ENCODE measurements at places on chromosomes 7 and 10.

GRCh38 chr7:36048141-36048901 lies 104.7 kb upstream of the EEPD1 start:
- no peak overlapping the region for H3K4me3 ChIP-seq
- DNase-seq, result peak; percentile 67
- H3K4me1 ChIP-seq, result peaks cover 18% of the 10 kb centered on the region
- no peaks in the 10 kb centered on the region for H3K27me3 ChIP-seq

- no peaks in the 10 kb centered on the region for H3K4me1 ChIP-seq
- no peak overlapping the region for H3K4me3 ChIP-seq
- no peaks in the 10 kb centered on the region for H3K36me3 ChIP-seq
- DNase-seq, result no peak
These were observed 43.4 kb downstream of the PPIF start for GRCh38 chr10:79390551-79391229.

DNA sequence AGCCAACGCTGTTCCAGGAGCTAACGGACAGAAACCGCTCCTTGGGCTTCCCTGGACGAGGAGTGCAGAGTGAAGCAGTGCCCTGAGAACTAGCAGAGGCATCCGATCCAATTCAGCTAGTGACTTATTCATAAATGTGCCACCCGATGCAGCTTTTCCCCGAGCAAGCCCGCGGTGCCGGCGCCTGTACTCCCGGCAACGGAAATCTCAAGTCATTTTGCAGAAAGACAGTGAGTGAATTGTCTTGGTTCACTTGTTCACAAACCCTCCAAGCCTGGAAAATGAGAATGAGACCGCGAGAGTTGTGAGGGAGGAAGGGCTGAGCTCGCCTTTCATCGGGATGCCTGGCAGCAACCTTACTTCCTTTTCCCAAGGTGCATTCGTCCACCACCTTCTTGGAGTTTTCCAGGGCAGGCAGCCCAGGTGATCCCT lies 87.5 kb downstream of the COBL start:
- no peaks in the 10 kb centered on the region for H3K36me3 ChIP-seq
- H3K27ac ChIP-seq, result peak overlapping the region; percentile 78
- H3K27me3 ChIP-seq, result no peaks in the 10 kb centered on the region
- peak; percentile 23 for DNase-seq

- H3K4me3 ChIP-seq, result no peak overlapping the region
- no peak overlapping the region for H3K27ac ChIP-seq
- H3K4me1 ChIP-seq, result no peaks in the 10 kb centered on the region
- H3K27me3 ChIP-seq, result no peaks in the 10 kb centered on the region
- no peaks in the 10 kb centered on the region for H3K36me3 ChIP-seq
These were observed 50.5 kb downstream of the VAX1 start for GRCh38 chr10:117087521-117087920.

DNA sequence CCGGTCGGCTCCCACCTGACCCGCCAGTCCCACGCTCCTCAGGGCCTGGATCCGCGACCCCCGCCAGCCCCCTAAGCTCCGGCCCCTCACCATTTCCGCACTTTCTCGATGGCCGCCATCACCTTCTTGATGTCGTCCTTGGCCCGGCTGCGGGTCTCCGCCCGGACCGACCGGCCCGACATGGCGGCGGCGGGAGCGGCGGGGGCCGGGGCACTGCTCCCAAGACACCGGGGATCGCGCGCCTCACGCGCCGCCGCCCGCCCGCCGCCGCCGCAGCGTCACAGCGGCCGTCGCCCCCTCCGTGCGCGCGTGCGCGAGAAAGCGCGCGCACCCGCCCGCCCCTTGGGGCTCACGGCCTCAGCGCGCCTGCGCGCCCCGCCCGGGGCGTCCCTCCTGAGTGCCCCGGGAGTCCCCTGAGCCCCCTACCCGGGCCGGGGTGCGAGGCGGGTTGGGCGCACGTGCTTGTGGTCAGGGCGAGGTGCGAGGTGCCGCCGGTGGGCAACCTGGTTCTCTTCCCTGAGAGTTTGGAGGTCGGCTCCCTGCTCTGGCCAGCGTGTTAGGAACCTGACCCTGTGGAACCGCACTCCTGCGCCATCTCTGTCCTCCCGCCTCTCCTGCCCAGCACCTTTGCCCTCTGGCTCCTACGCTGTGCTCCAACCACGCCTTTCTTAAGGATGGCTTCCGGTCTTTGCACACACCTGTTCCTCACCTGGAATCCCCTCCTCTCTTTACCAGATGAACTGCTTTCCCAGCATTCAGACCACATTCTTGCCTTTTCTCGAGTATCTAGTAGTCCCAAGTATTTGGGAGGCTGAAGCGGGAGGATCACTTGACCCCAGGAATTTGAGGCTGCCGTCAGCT lies at the start of gene BCL7B:
BCL7B (minus strand) TSS at position 294 of the 861 bp plus-strand sequence; CDS start at position 182, 112 bp downstream.
- no peaks in the 10 kb centered on the region for H3K27me3 ChIP-seq
- H3K4me1 ChIP-seq, result peaks cover 9% of the 10 kb centered on the region
- H3K4me3 ChIP-seq, result peak within 1 kb of the TSS; percentile 94
- H3K36me3 ChIP-seq, result no peaks in the 10 kb centered on the region

DNA sequence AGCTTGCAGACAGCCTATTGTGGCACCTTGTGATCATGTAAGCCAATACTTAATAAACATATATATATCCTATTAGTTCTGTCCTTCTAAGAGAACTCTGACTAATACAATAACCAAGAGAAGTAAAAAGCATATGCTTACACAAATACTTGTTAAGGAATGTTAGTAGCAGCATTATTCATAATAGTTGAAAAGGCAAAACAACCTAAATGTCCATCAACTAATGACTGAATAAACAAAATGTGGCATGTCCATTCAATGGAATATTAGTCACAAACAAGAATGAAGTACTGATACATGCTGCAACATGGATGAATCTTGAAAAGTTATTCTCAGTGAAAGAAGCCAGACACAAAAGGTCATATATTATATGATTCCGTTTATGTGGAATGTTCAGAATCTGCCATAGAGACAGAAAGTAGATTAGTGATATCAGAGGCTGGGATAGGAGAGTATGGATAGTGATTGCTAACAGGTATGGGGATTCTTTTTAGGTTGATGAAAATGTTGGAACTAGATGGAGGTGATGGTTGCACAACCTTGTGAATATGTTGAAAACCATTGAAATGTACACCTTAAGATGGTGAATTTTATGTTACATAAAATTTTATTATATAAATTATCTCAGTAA lies 112.5 kb upstream of the UNC5B start:
- H3K4me3 ChIP-seq, result no peak overlapping the region
- no peaks in the 10 kb centered on the region for H3K4me1 ChIP-seq
- no peaks in the 10 kb centered on the region for H3K36me3 ChIP-seq
- H3K27ac ChIP-seq, result no peak overlapping the region
- no peak for DNase-seq
- H3K27me3 ChIP-seq, result no peaks in the 10 kb centered on the region

- H3K27me3 ChIP-seq, result no peaks in the 10 kb centered on the region
- no peak overlapping the region for H3K4me3 ChIP-seq
- no peaks in the 10 kb centered on the region for H3K4me1 ChIP-seq
These were observed 56.7 kb downstream of the SNX10 start for GRCh38 chr7:26348234-26348851.

DNA sequence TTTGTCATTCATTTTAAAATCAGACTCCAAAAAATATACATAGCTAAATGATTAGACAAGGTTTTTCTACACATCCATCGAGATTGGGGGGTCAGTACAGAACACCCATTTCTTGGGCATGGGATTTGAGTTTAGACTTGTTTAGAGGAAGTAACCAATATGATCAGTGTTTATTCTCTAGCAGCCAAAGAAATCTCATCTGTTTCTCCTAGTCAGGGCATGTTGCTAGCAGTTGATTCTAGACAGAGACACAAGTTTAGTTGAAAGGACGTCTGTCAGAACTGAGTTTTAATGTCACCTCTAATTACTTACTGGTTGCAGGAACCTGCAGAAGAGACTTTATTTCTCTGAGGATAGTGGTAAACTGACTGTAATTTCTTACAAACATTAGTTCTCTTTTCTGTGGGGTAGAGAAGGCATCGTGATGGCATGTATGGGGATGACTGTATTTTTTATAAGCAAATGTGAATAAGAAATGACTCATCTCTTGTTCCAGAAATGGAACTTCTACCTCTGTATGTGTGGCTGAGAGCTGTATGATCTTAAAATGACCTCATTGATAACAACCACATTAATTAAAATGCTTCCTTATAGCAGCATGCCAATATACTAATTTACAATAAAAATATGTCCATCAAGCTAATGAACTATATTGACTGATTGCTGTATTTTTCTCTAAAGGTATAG lies 30.6 kb upstream of the RHOBTB1 start:
- no peak overlapping the region for H3K27ac ChIP-seq
- DNase-seq, result no peak
- no peaks in the 10 kb centered on the region for H3K27me3 ChIP-seq
- H3K4me1 ChIP-seq, result no peaks in the 10 kb centered on the region

DNA sequence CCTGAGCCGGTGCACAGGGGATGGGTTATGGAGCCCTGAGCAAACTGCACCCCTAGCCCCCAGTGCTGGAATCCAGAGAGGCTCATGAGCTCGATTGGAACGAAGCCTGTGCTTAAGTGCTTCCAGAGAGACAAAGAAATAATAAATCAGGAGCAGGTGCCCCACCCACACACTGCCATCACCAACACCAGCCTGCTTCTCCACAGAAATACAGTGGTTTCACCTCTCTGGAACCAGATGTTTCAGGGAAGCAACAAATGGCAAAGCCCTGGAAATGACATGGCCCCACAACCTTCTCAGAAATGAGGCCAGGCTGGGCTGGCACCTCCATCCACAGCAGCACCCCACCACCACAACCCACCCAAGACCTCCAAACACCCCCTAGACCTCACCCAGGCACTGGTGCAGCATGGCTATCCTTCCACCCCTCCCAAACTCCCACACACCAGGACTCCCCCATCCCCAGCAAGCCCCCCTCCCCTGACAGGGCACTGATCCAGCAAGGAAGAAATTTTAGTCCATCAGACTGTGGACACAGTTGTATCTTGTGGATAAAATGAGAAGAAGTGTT lies 4.1 kb upstream of the SLC18A3 start:
- peaks cover 2% of the 10 kb centered on the region for H3K4me1 ChIP-seq
- no peaks in the 10 kb centered on the region for H3K36me3 ChIP-seq
- no peak overlapping the region for H3K4me3 ChIP-seq
- H3K27ac ChIP-seq, result no peak overlapping the region

- H3K36me3 ChIP-seq, result no peaks in the 10 kb centered on the region
- H3K27me3 ChIP-seq, result no peaks in the 10 kb centered on the region
- no peak for DNase-seq
- H3K27ac ChIP-seq, result no peak overlapping the region
These were observed 66.3 kb downstream of the CYTH3 start for GRCh38 chr7:6205971-6206660.

GRCh38 chr7:100739934-100740333 lies 6.5 kb downstream of the ZAN start:
- H3K4me1 ChIP-seq, result no peaks in the 10 kb centered on the region
- no peaks in the 10 kb centered on the region for H3K36me3 ChIP-seq
- H3K27ac ChIP-seq, result no peak overlapping the region

DNA sequence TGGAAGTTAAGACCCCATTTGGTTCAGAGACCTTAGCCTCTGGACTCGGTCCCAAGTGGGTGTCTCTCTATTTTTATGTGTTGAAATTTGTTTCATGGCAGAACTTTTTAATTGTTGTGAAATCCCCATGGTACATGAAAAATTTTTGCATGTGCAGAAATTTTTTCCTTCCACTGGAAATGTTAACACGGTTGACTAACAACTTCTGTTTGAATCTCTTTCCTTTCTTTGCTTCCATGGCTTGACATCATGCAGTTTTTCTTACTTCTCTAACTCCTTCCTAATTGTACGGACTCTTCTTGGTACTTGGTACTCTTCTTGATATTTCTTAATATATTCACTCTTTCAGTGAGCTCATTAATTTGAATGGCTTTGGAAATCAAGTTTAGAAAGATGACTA lies 18.3 kb downstream of the MDFIC start:
- DNase-seq, result no peak
- no peaks in the 10 kb centered on the region for H3K36me3 ChIP-seq
- H3K4me3 ChIP-seq, result no peak overlapping the region

- no peak overlapping the region for H3K27ac ChIP-seq
- H3K27me3 ChIP-seq, result peaks cover 52% of the 10 kb centered on the region
- DNase-seq, result no peak
- peaks cover 3% of the 10 kb centered on the region for H3K4me1 ChIP-seq
These were observed 1.4 kb upstream of the NKX1-2 start for GRCh38 chr10:124451276-124451675.

GRCh38 chr10:114042895-114043531 lies 653 bp upstream of the ADRB1 start:
- H3K27ac ChIP-seq, result no peak overlapping the region
- H3K4me3 ChIP-seq, result peak overlapping the region; percentile 70
- no peaks in the 10 kb centered on the region for H3K36me3 ChIP-seq
- DNase-seq, result no peak
- H3K27me3 ChIP-seq, result peaks cover 44% of the 10 kb centered on the region
- H3K4me1 ChIP-seq, result no peaks in the 10 kb centered on the region

DNA sequence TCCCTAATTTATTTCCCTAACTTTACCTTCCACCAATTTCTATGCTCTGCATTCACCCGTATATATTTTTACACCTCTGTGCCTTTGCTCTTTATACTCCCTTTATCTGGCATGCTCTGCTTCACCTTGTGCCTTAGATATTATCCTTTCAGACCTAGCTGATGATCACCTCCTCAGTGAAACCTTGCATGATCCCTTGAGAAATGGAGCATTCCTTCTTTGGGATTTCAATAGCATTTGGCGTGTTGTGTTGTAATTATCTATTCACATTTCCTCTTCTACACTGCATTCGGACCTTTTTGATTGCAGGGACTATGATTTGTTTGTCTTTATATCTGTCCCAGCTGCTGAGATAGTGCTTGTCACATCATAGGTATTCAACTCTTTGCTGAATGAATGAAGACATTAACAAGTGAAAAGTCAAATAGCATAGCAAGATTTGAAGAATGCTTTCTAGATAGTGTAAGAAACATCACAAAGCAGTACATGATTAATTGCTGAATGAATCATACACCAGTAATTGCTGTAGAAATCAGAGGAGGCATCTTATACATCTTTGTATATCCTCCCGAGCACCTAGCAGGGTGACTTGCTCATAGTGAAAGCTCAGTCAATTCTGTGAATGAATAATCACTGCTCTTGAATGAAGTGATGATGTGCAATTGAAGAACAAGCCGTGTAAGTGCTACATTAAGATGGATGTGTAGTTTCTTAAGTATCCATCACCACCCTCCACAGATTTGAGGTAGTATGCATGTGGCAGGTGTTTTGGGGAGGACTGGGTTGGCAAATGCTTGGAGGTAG lies 2.0 kb upstream of the TM9SF3 start:
- H3K36me3 ChIP-seq, result no peaks in the 10 kb centered on the region
- no peak overlapping the region for H3K4me3 ChIP-seq
- H3K4me1 ChIP-seq, result peaks cover 8% of the 10 kb centered on the region
- no peaks in the 10 kb centered on the region for H3K27me3 ChIP-seq
- H3K27ac ChIP-seq, result no peak overlapping the region
- no peak for DNase-seq

DNA sequence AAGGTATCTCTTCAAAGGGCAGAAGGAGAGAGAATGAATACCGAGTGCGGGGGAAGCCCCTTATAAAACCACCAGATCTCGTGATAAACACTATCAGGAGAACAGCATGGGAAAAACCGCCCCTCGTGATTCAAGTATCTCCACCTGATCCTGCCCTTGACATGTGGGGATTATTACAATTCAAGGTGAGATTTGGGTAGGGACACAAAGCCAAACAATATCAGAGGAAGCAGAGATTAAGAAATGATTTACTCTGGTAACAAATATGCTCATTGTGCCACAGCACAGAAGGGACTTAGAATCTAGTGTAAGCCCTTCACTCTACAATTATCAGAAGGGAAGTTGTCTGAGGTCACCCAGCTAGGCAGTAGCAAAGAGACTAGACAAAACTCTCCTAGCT lies 40.1 kb upstream of the ZNRF2 start:
- no peaks in the 10 kb centered on the region for H3K4me1 ChIP-seq
- no peak for DNase-seq
- no peak overlapping the region for H3K4me3 ChIP-seq
- no peaks in the 10 kb centered on the region for H3K36me3 ChIP-seq
- H3K27ac ChIP-seq, result no peak overlapping the region
